Ecto neural progenitor cell (in vitro differentiated cells): ENCODE measurements at places on chromosomes 3 and 15.
A peak's percentile ranks its signal among the peaks of the same experiment; 100 is the strongest.

- DNase-seq: no peak
These were observed 40.3 kb downstream of the ICE2 start for GRCh38 chr15:60438646-60439045.

GRCh38 chr3:66479532-66479947, 21.3 kb downstream of the LRIG1 start:
- no peak for DNase-seq

- no peak for DNase-seq
These were observed 523.9 kb upstream of the CNTN3 start for GRCh38 chr3:75138345-75138744.

DNA sequence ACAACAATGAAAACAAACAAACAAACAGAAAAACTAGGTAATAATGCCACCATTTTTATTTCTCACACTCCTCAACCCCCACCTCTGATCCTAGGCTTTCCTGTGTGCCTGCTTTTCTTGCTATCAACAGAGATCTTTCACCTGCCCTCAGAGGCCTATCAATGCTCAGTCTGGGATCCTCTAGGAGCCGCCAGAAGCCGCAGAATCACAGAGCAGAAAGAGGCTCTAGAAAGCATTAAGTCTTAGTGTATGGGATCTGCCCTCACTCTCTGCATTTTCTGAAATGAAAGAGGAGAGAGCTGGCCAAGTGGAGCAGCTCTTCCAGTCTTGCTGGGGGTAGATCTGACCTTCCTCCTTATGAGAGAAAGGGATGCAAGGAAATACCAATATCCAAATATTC, 306.8 kb downstream of the TUSC7 start:
- peak; percentile 48 for DNase-seq

DNA sequence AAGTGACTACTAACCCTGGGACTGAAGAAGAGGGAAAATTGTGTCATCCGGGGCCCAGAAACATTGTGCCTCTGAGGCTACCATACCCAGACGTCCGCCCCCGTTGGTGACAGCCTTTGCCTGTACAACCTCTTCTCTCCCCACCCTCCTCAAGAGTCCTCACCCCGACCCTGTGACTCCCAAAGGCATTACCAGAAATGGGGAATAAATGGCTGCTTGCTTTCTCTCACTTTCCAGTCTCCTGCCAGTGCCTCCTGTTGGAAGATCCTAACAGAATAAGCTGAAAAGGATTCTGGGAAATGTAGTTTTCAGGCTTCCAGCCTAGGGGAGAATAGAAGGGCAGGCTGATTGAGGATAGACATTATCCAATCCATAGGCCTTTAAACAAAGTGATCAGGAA, 30.8 kb upstream of the SLC25A36 start:
- no peak for DNase-seq

DNA sequence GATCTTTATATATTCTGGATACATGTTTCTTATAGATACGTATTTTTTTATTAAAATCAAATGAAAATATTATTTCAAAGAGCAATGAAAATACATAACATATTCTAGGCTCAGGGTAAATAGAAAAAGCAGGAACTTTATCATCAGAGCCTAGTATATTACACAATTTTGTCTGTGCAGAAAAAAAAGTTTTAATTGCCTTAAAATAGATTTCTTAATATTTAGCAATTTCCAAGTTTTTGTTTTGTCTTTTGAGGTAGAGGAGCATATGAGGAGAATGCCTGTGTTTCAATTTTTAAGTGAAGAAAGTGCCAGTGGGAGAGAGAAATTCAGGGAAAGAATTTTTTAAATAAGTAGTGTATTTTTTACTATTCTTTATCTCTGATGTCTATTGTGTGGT, 10.5 kb downstream of the CAPN7 start:
- no peak for DNase-seq

DNA sequence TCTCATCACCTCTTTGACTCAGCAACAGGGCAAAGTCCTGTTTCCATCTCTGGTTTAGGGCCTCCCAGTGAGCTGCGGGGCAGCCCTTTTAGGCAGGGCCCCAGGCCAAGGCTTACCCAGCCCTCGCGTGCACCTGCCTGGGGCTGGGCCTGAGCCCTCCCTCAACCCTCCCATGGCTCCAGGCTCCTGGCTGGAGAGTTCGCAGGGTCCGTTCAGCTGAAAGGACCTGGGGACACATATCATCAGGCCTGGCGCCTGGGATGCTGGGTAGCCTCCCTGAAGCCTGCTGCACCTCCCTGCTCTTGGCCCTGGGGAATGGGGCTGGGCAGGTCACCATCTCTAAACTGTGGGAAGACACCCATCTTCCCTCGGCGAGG, 29.7 kb downstream of the HDAC11 start:
- DNase-seq: no peak

- DNase-seq: no peak
These were observed 32.1 kb upstream of the AP4E1 start for GRCh38 chr15:50876260-50876988.

- no peak for DNase-seq
These were observed 222.2 kb downstream of the EPHB1 start for GRCh38 chr3:135017003-135017893.

GRCh38 chr15:101805605-101806345, 2.5 kb downstream of the OR4F6 start:
- no peak for DNase-seq

DNA sequence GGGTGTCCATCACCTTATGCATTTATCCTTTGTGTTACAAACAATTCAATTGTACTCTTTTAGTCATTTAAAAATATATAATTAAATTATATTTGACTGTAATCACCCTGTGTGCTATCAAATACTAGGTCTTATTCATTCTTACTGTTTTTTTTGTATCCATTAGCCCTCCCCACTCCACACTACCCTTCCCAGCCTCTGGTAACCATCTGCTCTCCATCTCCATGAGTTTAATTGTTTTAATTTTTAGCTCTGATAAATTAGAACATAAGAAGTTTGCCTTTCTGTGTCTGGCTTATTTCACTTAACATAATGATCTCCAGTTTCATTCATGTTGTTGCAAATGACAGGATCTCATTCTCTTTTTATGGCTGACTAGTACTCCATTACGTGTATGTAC, 16.8 kb downstream of the C3orf20 start:
- no peak for DNase-seq
